ENCODE measurements at places on chromosomes 7 and 10. TPM values are rescaled to one million over a fixed set of nuclear protein-coding genes. Genes with fewer than 3 reads are reported as not detected.

The CDNF gene
- not detected for total RNA-seq

The ANKRD30A gene
- total RNA-seq = not detected

The ADCYAP1R1 gene
- total RNA-seq = not detected

The UPK3BL1 gene
- total RNA-seq = 39.8 TPM

The SFTPA1 gene
- not detected for total RNA-seq

The SCD gene
- total RNA-seq = 253 TPM

Data from HT-29 (cell line).